ENCODE measurements at places on chromosomes 5 and 9. TPM values are rescaled to one million over a fixed set of nuclear protein-coding genes. Genes with fewer than 3 reads are reported as not detected.

Gene RGMB
- total RNA-seq, result 8.1 TPM

Gene SHC3
- 0.39 TPM for total RNA-seq

Gene CKMT2
- not detected for total RNA-seq

Gene NDOR1
- total RNA-seq, result 13.4 TPM

Gene PCDHB7
- total RNA-seq, result not detected

Gene PHYHD1
- not detected for total RNA-seq

Gene MAMDC2
- total RNA-seq, result 0.43 TPM

Gene RABGAP1
- total RNA-seq, result 15.3 TPM

Gene PTGER4
- total RNA-seq, result 3.3 TPM

Gene ALDOB
- not detected for total RNA-seq

Gene CCNI2
- not detected for total RNA-seq

Measured in A549 treated with ZK216348 at 1 μM for 4 hours (cell line).